ENCODE measurements at places on chromosomes 3 and 15.

DNA sequence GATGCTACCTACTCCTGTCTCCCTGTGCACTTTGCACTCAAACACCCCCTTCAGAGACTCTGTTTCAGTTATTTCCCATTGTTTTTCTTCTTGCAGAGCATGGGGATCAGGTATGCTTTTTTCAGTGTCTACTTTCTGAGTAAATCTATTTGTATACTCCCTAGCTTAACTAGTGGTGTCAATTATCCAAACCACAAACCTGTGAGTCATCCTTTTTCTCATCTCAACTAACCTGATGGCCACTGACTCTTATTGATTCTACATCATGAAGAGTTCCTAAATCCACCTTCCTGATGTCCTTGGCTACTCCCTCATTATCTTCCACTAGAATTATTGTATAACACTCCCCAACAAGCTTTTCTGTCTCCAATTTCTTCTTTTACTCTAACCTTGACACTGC lies 68.0 kb downstream of the DIPK2A start:
- H3K4me3 ChIP-seq: no peak overlapping the region
- no peaks in the 10 kb centered on the region for H3K27me3 ChIP-seq
- no peaks in the 10 kb centered on the region for H3K36me3 ChIP-seq
- DNase-seq: no peak
- H3K27ac ChIP-seq: no peak overlapping the region

DNA sequence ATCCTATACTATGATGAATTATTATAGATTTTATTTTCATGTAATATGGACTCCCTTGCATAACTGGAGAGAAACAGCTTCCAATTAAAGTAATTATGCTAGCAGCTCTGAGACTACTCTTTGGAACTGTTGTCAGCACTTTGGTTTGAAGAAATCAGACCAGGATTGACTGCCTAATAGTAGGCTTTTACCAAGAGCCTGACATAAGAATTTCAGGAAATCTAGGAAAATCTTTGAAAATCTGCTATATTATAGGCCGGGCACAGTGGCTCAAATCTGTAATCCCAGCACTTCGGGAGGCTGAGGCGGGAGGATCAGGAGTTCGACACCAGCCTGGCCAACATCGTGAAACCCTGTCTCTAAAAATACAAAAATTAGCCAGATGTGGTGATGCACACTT lies 62.9 kb downstream of the ZNF609 start:
- H3K36me3 ChIP-seq: peaks cover 3% of the 10 kb centered on the region
- H3K27ac ChIP-seq: no peak overlapping the region
- no peak overlapping the region for H3K4me3 ChIP-seq
- no peak for DNase-seq

DNA sequence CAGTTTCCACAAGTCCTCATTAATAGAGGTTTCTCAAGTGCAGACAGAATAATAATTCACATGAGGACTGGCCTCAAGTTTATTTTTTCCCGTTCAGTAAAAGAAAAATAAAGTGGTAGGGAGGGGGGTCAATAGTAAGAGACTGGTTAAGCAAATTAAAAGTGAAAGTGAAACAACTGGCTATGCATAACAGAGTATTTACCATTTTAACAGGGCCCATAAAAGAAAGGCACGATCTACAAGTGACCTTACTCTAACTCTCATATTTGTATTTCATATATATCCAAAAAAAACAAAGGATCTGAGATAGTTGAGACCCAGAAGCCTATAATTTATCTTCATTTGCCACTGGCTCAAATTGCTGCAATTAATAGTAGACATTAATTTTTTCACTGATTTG lies 686.3 kb downstream of the NTRK3 start:
- no peaks in the 10 kb centered on the region for H3K36me3 ChIP-seq
- H3K27me3 ChIP-seq: no peaks in the 10 kb centered on the region
- H3K27ac ChIP-seq: no peak overlapping the region
- DNase-seq: no peak

GRCh38 chr3:45664578-45664977 lies 24.6 kb upstream of the SACM1L start:
- no peaks in the 10 kb centered on the region for H3K4me1 ChIP-seq
- no peak for DNase-seq
- H3K27me3 ChIP-seq: no peaks in the 10 kb centered on the region

DNA sequence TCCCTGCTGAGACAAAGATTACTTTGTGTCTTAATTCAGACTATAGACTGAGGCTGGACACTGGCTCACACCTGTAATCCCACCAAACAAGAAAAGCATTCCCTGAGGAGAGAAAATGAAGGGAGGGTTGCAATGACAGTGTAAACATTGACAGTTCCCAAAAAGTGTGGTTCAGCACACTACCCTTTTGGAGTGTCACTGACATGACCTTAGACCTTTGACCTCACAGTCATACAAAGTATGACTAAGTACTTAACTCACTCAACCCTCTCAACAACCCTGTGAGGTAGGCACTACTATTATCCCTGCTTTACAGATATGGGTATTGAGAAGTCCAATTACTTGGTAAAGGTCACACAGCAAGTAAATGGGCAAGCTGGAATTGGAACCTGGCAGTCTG lies 341.7 kb downstream of the LRRC3B start:
- H3K27me3 ChIP-seq: no peaks in the 10 kb centered on the region
- no peak overlapping the region for H3K4me3 ChIP-seq
- no peak for DNase-seq
- no peaks in the 10 kb centered on the region for H3K36me3 ChIP-seq

DNA sequence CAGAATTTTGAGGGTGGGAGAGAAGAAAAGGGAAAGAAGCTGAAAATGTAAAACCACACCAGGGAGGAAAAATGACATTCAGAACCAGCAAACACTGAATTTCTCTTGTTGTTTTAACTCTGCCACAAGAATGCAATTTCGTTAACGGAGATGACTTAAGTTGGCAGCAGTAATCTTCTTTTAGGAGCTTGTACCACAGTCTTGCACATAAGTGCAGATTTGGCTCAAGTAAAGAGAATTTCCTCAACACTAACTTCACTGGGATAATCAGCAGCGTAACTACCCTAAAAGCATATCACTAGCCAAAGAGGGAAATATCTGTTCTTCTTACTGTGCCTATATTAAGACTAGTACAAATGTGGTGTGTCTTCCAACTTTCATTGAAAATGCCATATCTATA lies 15.5 kb downstream of the GREM1 start:
- no peaks in the 10 kb centered on the region for H3K36me3 ChIP-seq
- no peak overlapping the region for H3K4me3 ChIP-seq
- no peaks in the 10 kb centered on the region for H3K27me3 ChIP-seq
- H3K27ac ChIP-seq: no peak overlapping the region

DNA sequence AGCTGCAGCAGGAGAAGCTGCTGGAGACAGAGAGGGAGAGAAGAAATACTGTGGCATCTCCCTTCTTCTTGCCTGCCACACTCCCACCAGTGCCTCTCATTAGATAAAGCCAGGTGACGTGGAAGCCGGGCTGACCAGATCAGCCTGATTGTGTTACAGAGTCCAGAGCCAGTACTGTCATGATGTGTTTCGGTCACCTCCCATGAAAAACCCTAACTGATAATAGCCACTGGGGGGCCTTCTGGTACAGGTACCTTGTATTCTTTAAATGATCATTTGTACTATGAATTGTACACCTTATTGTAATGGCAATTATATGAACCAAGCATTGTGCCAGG lies 125.8 kb upstream of the TMEM108 start:
- no peaks in the 10 kb centered on the region for H3K36me3 ChIP-seq
- no peak overlapping the region for H3K27ac ChIP-seq
- H3K4me1 ChIP-seq: no peaks in the 10 kb centered on the region
- H3K27me3 ChIP-seq: no peaks in the 10 kb centered on the region

DNA sequence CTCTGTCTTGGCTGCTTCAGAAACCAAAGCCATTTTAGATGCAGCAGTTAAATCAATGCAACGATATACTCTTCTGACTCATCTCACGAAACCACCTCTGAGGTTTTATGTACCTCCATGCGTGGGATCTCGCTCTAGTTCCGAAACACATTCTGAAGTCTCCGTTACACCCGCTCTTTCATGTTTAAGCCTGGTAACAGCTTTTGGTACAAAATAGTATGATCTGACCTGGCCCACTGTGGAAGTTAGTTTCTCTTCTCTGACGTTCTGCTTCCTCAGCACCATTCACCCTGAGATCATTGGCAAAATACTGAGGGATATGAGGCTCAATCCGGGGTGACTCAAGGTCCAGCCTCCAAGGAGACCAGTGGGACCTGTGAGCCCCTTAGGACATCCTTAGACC lies 121.9 kb downstream of the TMEM266 start:
- peaks cover 12% of the 10 kb centered on the region for H3K4me1 ChIP-seq
- no peaks in the 10 kb centered on the region for H3K36me3 ChIP-seq
- H3K27me3 ChIP-seq: no peaks in the 10 kb centered on the region
- no peak overlapping the region for H3K27ac ChIP-seq
- no peak overlapping the region for H3K4me3 ChIP-seq

GRCh38 chr3:79344876-79345871 lies 422.6 kb downstream of the ROBO1 start:
- H3K36me3 ChIP-seq: no peaks in the 10 kb centered on the region
- no peak for DNase-seq
- H3K27ac ChIP-seq: no peak overlapping the region
- H3K4me3 ChIP-seq: no peak overlapping the region
- no peaks in the 10 kb centered on the region for H3K27me3 ChIP-seq
- no peaks in the 10 kb centered on the region for H3K4me1 ChIP-seq

DNA sequence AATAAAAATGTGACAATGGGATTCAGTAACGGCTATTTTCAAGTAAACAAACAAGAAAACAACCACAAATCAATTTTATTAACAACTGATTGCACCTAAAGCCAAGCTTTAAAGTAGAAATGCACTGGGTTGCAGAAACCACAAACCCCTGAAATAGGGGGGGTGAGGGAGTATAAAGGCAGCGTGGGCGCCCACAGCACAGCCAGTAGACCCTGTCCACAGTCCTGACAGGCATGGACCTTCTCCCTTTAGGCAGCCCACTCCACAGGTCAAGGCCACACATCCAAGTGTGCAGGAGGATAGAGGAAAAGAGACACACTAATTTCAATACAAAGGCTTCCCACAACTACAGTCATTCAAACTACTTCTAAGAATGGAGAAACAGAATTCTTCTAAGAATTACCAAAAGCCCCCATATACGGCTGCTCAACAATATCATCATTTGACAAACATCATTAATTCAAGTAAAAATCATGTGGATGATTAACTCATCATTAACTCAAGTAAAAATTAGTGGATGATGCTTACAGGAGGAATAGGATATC lies 48.7 kb downstream of the CHSY1 start:
- H3K4me1 ChIP-seq: peaks cover 19% of the 10 kb centered on the region
- H3K4me3 ChIP-seq: no peak overlapping the region
- DNase-seq: no peak
- H3K27ac ChIP-seq: no peak overlapping the region

- H3K27ac ChIP-seq: no peak overlapping the region
- no peaks in the 10 kb centered on the region for H3K36me3 ChIP-seq
- H3K4me3 ChIP-seq: no peak overlapping the region
- no peaks in the 10 kb centered on the region for H3K27me3 ChIP-seq
- H3K4me1 ChIP-seq: no peaks in the 10 kb centered on the region
- no peak for DNase-seq
These were observed 272.3 kb upstream of the ROBO1 start for GRCh38 chr3:80040067-80040466.

DNA sequence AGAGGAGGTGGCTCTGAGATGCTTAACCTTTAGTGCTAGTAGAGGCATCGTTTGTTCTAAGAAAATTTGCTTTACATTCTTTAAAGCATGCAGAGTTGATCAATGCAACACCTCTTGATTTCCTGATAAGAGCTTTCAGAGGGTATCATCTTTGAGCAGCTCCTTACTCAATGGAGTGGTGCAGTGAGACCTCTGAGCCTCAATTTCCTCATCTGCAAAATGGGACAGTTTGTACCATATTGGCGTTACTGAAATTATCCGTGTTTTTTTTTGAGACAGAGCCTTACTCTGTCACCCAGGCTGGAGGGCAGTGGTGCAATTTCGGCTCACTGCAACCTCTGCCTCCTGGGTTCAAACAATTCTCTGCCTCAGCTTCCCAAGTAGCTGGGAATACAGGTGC lies 1.6 kb upstream of the TMEM42 start:
- H3K4me1 ChIP-seq: peaks cover 4% of the 10 kb centered on the region
- no peak overlapping the region for H3K4me3 ChIP-seq
- peaks cover 2% of the 10 kb centered on the region for H3K36me3 ChIP-seq
- H3K27me3 ChIP-seq: no peaks in the 10 kb centered on the region
- DNase-seq: no peak

GRCh38 chr3:121719423-121719822 lies 30.1 kb downstream of the GOLGB1 start:
- no peak for DNase-seq
- no peak overlapping the region for H3K27ac ChIP-seq
- H3K36me3 ChIP-seq: peaks cover 97% of the 10 kb centered on the region
- no peaks in the 10 kb centered on the region for H3K27me3 ChIP-seq
- H3K4me3 ChIP-seq: no peak overlapping the region

GRCh38 chr15:35023804-35024203 lies 35.7 kb upstream of the ZNF770 start:
- H3K27me3 ChIP-seq: no peaks in the 10 kb centered on the region
- no peaks in the 10 kb centered on the region for H3K36me3 ChIP-seq
- H3K27ac ChIP-seq: no peak overlapping the region
- no peaks in the 10 kb centered on the region for H3K4me1 ChIP-seq
- no peak overlapping the region for H3K4me3 ChIP-seq
- DNase-seq: no peak

DNA sequence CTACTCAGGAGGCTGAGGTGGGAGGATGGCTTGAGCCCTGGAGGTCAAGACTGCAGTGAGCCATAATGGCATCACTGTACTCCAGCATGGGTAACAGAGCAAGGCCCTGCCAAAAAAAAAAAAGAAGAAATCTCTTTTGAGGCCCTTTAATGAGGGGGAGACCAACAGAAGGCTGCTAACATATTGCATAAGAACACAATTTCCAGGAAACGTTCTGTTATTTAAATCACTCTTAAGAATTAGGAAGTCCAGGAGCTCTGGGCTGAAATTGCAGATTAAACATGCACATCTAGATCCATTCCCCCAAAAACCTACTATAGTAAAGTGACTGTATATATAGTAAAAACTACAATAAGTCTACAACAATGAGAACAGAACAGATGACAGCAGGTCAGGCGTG lies 16.1 kb upstream of the BLM start:
- no peak for DNase-seq
- peaks cover 11% of the 10 kb centered on the region for H3K36me3 ChIP-seq
- H3K4me1 ChIP-seq: no peaks in the 10 kb centered on the region

DNA sequence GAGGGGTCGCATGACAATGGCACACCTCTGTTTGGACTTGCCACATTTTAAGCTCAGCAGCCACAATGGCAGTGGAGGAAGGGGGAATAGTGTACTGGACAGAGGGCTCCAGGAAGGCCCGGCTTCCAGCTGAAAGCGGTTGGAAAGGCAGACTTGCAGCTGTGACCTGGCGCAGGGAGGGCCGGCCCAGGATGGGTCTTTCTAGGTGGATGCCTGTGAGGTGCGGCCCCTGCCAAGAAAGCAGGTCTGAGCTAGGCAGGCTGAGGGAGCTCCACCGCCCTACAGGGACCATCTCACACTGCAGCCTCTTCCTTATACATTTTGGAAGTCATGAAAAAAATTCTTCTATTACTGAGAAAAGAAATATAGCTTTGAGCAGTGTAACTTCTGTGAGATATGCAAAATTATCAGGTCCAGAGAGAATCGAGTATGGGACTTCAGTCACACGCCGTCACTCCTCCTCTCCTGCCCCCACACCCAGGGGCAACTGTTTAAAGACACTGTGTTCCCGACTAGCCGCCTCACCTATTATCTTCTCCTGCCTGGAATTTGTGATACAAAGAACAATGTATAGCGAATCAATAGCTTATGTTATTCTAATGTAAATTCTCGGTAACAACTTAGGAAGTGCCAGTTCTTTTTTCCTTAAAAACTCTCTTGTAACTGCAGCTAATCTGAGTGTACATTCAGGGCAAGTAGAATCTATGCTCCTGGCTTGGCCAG lies 331.0 kb downstream of the OCA2 start:
- no peak overlapping the region for H3K4me3 ChIP-seq
- no peak overlapping the region for H3K27ac ChIP-seq
- no peaks in the 10 kb centered on the region for H3K36me3 ChIP-seq
- H3K27me3 ChIP-seq: no peaks in the 10 kb centered on the region
